RCC 7860 (cell line): ENCODE measurements at places on chromosomes 11 and 22.

DNA sequence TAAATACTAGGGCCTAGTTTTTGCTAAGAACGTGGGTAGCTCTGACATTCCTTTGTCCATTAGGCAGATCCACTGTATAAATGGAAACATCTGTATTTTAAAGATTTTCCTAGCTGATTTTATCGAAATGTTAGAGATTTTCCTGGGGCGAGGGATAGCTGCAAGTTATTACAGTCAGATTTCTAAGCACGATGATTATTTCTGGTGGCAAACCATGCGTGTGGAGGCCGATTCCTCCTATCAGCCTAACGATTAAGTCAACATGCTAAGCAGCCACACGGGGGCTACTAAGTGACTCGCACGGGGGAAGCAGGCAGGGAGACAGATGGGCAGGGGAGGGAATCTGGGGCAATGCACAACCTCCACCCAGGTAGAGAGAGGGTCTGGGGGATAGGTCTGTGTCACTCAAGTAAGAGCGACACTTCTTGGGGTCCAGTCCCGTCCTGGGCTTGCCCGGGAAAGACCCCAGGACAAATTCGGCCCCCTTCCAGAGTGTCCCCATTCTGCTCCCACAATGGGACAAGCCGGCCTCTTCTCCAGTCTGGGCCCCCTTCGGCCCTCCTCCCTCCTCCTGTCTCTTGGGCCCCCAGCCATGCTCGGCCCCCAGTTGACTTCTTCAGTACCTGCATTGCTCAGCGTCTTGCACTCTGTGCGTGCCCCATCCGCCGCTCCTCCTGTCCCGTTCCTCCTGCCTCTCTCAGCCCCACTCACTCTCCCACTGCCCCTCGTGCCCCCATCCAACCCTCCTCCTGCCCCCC lies 571 bp downstream of the C11orf24 start:
- DNase-seq: peak; percentile 62

GRCh38 chr11:114880442-114880841 lies 202.1 kb downstream of the NXPE2 start:
- DNase-seq: no peak

DNA sequence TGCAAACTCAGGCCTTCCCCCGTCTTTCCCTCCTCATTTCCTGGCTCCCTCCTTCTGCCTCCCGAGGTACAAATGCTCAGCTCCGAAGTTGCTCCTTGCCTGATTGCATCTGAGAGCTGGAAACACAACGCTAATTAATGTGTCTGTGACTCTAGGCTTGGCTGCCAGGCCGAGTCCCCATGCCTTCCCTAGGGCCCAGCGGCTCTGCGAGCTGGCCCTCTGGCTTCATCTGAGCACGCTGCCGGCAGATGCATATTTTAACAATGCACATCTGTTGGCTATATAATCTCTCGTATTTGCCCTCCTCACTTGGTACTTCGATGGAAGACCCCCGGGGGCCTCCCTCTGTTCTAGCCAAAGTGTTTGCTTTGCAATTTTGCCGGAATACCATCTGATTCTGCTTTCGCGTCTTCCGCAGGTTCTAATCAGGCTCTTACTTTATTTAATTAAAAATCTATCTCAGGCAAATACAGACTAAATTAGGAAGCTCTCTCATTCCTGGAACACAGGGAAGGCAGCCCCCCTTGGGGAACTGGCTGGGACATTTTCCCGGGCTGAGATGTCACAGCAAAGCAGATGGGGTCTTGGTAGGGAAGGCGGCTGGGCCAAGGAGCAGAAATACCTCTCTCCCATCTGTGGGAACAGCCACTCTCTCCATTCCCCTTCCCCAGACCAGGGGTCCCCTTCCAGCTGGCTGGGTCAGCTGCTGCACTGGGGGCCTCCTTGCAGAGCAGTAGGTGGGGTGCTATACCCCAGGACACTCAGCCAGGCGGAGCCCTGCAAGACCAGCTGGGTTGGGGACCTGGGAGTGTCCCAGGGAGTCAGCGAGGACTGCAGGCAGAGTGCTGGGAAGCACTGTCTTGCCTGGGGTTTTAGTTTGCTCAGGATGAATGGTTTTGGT lies 162.8 kb downstream of the ST3GAL4 start:
- DNase-seq: no peak

DNA sequence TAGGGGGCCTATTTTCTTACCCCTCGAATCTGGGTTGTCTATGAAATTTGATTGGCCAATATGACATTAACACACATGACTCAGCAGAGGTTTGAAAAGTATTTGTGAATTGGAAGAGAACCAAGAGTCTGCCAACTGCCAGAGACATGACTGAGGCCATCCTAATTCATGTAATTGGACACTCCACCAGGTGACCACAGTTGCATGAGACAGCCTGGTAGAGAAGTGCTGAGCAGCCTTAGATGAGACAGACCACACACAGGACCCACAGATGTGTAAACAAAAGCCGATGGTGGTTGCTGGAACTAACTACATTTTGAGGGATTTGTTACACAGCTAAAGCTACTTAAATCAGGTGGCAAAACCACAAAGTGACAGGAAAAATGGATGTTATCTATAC lies 855 bp upstream of the MS4A5 start:
- no peak for DNase-seq

DNA sequence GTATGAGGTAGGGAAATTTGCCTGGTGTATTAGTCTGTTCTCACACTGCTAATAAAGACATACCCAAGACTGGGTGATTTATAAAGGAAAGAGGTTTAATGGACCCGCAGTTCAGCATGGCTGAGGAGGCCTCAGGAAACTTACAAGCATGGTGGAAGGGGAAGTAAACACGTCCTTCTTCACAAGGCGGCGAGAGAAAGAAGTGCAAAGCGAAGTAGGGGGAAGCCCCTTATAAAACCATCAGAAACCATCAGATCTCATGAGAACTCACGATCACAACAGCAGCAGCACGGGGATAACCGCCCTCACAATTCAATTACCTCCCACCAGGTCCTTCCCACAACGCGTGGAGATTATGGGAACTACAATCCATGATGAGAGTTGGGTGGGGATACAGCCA lies 12.0 kb upstream of the RFPL2 start:
- DNase-seq: no peak

GRCh38 chr11:6219359-6219758 lies 14.0 kb downstream of the C11orf42 start:
- DNase-seq: peak; percentile 67

DNA sequence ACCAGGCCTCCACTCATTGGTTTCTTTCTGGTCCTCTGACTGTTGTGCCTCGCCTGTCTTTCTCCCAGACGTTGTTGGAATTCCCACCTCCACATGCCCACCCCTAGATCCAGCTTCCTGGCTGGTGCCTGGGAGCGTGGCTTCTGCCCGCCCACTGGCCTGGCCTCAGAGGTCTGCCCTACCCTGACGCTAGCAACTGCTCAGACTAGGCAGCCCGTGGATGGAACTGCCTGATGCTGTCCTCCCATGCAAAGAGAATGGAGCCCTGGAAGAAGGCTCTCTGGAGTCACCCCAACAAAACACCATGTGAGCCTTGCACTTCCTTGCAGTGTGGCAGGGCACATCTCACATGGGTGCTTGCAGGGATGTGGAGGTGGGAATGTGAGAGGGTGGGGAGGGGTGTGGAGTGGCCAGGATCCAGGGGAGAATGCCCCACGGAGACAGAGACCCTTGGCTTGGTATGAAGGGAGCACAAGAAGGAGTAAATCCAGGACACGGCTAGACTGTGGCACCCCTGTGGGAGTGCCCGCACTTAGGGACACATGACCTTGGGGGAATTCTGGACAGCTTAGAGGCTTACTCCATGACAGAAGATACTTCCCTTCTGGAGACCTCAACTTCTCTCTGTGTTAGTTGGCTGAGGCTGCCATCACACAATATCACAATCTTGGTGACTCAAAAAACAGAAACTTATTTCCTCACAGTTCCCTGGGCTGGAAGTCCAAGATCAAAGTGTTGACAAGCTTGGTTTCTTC lies 22.5 kb upstream of the ADA2 start:
- DNase-seq: no peak

DNA sequence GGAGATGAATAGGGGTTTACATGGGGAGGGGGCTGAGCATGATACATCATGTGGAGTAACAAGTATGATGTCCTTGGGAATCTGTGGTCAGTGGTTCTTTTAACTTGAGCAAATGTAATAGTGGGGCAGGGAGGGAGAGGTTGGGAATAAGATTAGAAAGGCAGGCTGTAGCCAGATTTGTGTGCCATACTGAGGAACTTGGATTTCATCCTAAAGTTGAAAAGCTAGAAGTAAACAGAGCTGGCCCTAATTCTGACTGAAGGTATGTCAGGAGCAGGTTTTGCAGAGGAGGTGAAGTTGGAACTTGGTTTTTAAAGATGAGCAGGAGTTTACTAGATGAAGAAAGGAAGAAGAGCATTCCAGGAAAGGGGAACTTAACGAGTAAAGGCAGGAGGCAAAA lies 108.3 kb upstream of the RRM1 start:
- DNase-seq: no peak

- no peak for DNase-seq
Measured at GRCh38 chr11:11213117-11213516, 139.9 kb downstream of the CSNK2A3 start.

GRCh38 chr11:117366875-117367274 lies 39.2 kb downstream of the CEP164 start:
- no peak for DNase-seq

DNA sequence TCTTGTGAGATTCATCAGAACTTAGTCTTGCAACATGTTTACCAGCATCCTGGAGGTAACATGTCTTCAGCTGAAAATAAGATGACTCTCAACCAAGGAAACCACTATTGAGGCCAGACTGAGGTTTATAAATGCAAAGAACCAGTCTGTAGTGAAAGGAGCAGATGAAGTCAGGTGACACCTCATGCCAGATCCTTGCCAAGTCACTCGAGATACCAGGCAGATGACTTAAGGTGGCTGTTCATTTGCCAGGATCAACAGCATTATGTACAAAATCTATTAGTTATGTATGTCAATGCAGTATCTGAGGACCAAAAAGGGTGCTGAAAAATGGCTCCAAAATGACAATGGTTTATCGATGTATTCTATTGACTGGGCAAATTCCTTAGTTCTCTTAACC lies 100.0 kb upstream of the SOX6 start:
- DNase-seq: no peak

DNA sequence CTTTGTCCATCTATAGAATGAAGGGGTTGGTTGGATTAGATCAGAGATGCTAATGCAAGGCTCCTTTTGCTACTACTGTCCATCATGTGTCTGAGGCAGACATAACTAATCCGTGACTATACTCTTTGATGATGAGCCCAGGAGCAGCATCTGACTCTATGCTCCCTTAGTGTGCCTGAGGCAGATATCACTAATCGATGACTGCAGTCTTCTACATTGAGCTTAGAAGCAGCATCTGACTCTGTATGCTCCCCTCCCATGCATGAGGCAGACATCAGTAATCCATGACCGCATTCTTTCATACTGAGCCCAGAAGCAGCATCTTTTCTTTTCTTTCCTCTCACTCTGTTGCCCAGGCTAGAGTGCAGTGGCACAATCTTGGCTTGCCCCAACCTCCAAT lies 4.2 kb downstream of the TCN2 start:
- DNase-seq: no peak

- DNase-seq: no peak
Measured at GRCh38 chr22:27993201-27993635, 74.2 kb upstream of the PITPNB start.

DNA sequence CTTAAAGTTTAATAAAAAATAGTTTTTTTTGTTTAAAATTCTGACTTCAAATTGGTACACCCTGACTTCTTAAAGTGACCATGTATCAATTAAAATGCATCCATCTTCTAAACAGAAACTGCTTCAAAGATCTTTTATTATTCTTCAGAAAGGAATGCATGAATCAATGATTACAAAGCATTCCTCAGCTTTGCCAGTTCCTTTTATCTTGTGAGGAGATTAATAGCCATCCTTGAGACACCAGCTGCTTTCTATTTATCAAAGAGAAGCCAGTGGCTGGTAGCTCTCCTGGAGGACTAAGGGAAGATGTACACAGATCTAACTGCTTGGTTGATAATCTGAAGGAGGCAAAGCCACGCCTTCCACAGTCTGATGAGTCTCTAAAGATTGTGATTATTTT lies 2222.5 kb downstream of the LRRC4C start:
- DNase-seq: no peak

GRCh38 chr11:5591613-5592012 lies 4.8 kb upstream of the TRIM6 start:
- DNase-seq: peak; percentile 45

GRCh38 chr11:128496249-128496648 lies 91.1 kb downstream of the ETS1 start:
- no peak for DNase-seq
